ENCODE measurements at places on chromosomes 2 and 18.

- no peak for DNase-seq
Observed at GRCh38 chr2:159694500-159695040, 17.7 kb upstream of the MARCHF7 start.

DNA sequence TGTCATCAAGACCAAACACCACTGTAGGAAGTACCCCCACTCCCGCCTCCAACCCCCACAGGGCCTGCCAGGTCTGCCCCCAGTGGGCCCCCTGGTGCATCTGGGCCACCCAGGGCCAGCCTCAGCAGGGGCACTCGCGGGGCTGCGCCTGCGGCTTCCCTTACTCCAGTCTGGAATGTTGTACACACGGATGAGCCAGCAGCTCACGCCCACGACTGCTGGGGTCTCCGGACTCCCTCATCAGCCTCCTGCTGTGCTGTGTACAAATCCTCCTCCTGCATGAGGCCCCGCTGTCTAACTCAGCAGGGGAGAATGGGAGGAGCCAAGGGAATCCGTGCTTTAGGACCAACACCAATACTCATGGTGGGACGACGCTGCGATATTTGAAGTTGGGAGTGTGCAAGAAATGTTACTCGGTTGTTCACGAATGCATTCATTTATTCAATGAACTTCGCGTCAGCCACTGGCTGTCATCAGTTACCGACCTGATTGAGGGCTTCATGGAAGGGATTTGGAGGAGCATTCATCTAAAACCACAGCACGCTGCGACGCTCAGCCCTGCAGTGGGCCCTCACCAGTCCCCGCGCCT, 654 bp upstream of the ASB1 start:
- no peak for DNase-seq

- no peak for DNase-seq
Observed at GRCh38 chr2:20737505-20737904, 70.6 kb downstream of the GDF7 start.

- DNase-seq: no peak
Observed at GRCh38 chr18:50853863-50854271, 25.1 kb upstream of the ME2 start.

- no peak for DNase-seq
Observed at GRCh38 chr18:12394428-12394827, 13.3 kb upstream of the PRELID3A start.

- no peak for DNase-seq
Observed at GRCh38 chr2:29394981-29395350, 279.8 kb downstream of the CLIP4 start.

GRCh38 chr2:85277416-85278158, 50.2 kb downstream of the TGOLN2 start:
- DNase-seq: peak; percentile 76

- peak; percentile 85 for DNase-seq
Observed at GRCh38 chr2:15561574-15562344, 625 bp upstream of the NBAS start.

- DNase-seq: peak; percentile 37
Observed at GRCh38 chr2:38099099-38100028, 23.4 kb upstream of the CYP1B1 start.

- DNase-seq: no peak
Observed at GRCh38 chr2:239943991-239944631, 81.0 kb downstream of the NDUFA10 start.

GRCh38 chr2:257842-258241, 6.0 kb downstream of the SH3YL1 start:
- no peak for DNase-seq

DNA sequence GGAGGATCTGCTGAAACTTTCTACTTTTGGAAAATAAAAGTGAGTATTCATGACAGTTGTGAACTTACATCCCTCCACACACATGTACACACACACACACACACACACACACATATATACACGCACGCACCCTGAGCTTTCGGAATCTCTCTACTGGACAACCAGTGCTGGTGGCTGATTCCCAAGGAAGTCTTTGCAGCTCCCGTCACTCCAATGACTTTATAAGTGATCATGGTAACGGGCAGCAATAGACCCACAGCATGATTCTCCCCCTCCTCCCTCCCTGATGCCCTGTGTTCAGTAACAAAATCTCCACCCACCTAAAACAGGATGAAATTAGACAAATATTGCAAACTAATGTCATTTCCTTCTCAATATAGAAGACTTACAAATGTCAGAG, 364.9 kb downstream of the IRS1 start:
- DNase-seq: no peak

- DNase-seq: no peak
Observed at GRCh38 chr18:47870605-47871004, 59.9 kb downstream of the SMAD2 start.

DNA sequence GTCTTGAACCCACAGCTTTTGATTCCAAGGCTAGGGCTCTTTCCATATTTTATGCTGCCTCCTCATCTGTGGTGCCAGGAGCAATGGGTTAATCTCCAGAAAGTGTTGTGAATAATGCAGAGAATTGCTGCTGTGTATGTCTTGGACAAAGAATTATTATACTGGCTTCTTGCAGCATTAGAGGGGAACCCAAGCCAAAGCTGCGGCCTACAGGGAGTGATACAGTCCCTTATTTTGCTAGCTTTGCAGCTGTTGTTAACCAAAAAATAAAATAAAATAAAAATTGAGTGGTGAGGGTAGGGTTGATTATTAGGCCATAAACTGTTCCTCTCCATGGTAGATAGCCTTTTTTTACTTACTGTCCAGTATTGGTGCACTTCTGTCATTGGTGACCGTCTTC, 16.7 kb downstream of the WIPF1 start:
- DNase-seq: no peak

- DNase-seq: no peak
Observed at GRCh38 chr2:234339501-234339900, 157.4 kb downstream of the ARL4C start.

DNA sequence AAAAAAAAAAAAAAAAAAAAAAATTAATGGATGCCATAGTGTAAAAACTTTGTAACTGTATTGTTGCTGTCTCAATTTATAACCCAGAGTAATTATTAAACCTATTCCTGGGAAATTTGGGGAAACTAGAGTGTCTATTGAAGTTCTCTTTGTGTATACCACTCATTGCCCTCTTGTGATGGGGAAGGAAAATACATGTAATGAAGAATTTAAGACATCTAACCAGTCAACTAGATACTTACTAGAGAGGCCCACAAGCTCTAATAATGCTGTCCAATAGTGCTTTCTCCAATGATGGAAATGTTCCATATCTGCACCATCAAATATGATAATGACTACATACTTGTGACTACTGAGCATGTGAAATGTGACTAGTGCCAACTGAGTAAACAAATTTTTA, 168.5 kb upstream of the SLC39A10 start:
- DNase-seq: no peak

DNA sequence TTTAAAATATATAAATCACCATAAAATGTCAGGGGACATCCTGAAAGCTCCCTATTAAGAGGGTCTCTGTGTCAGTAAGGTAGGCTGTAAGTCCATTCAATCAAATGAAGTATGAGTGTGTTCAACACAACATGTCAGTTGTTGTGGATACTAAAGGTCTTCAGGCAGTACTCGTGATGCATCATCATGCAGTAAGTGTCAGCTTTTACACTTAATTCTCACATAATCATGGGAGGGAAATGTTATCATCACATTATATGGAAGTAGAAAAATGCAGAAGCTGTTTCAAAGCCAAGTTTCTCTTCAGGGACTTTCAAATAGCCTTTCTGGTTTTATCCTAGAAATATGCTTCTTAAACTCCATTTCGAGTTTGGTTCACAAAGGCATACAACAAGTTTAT, 477.1 kb upstream of the ID2 start:
- DNase-seq: no peak

GRCh38 chr18:63545000-63545399, 2.8 kb downstream of the SERPINB12 start:
- DNase-seq: no peak

DNA sequence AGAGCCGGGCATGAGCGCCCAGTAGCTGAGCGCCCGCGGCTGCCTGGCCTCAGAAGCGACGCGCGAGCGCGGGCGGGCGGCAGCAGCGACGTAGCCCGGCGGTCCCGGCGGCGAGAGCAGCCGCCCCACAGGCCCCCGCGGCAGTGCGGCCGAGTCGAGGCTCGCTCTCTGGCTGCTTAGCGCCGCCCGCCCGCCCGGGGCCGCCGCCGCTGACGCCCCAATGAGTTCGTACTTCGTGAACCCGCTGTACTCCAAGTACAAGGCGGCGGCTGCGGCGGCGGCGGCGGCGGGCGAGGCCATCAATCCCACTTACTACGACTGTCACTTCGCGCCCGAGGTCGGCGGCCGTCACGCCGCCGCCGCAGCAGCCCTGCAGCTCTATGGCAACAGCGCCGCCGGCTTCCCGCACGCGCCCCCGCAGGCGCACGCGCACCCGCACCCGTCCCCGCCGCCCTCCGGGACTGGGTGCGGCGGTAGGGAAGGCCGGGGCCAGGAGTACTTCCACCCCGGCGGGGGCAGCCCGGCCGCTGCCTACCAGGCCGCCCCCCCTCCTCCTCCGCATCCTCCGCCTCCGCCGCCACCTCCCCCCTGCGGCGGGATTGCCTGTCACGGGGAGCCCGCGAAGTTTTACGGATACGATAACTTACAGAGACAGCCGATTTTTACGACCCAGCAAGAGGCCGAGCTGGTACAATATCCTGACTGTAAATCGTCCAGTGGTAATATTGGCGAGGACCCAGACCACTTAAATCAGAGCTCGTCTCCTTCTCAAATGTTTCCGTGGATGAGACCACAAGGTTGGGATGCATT, 847 bp downstream of the HOXD8 start:
- DNase-seq: no peak

- no peak for DNase-seq
Observed at GRCh38 chr2:213249502-213249901, 34.8 kb upstream of the SPAG16 start.

- no peak for DNase-seq
Observed at GRCh38 chr18:47756364-47757016, 174.0 kb downstream of the SMAD2 start.

DNA sequence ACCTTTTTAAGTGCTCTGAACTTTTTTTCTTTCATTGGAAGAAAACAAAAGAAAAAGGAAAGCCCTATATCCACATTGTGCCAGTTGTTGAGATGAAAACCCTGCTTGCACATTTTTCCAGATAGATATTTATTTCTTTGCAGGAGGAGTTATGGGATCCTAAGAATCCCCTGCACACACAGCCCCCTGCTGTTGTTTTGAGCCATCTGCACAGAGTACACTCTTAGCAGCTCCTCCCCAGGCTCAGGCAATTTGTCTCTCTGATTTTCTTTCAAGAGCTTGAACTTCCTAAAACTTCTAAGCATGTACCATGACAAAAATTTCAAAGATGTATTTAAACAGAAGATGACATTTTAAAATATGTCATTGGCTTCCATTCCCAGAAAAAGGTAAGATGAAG, 436.9 kb downstream of the METTL4 start:
- no peak for DNase-seq

- DNase-seq: no peak
Observed at GRCh38 chr2:63514781-63515180, 73.5 kb downstream of the WDPCP start.

GRCh38 chr18:44411976-44412375, 268.7 kb upstream of the SETBP1 start:
- DNase-seq: no peak

- no peak for DNase-seq
Observed at GRCh38 chr2:133599211-133599803, 31.0 kb upstream of the NCKAP5 start.

DNA sequence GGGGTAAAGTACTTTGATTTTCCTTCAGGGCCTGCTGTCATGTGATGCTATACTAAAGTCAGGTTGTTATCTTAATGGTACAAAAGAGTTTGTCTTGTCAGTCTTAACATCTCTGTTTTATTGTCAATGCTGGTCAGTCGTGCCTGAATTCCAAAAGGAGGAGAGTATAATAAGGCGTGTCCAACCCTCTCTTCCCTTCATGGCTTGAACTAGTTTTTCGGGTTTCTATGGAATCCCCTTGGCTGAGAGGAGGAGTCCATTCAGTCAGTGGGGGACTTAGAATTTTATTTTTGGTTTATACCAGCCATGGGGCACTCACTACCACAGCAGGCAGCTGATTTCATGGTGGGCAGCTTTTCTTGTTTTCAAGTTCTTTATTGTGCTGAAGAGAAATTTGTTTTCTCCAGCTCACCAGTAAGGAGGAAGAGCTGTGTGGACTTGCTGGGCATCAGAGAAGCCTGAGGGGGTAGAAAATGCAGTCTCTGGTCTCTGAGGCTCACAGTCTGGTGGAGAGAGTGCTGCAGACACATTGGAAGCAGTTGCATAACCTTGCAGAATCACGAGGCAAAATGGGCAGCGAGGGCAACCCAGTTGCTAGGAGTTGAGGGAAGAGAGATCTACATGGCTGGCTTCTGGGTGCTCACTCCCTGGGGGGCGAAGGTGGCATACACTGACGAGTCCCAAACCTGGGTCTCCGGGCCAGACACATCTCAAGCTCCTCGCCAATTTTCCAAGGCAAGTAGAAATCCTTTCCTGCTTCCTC, 193.1 kb downstream of the ZBTB7C start:
- DNase-seq: no peak

- no peak for DNase-seq
Observed at GRCh38 chr2:119254601-119255080, 31.0 kb downstream of the STEAP3 start.

DNA sequence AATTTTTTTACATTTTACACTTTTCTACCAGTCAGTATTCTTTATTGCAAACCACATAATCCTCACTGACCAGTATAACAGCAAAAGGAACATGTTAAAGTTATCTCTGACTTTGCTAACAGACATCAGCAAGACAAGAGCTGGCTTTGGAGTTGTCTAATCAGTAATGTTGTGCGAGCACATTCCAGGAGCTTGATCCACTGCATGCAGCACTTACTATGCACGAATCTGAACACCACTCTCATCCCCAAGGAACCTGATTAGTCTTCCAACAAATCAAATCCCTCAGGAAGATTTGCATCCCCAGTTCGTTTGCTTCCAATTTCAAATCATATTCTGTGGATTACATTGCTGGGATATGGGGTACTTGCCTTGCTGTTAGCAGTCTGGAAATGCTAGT, 269.3 kb upstream of the EPC2 start:
- DNase-seq: no peak

- DNase-seq: no peak
Observed at GRCh38 chr2:226446406-226447001, 353.1 kb downstream of the IRS1 start.

GRCh38 chr2:236998236-236998635, 87.5 kb upstream of the COPS8 start:
- no peak for DNase-seq

DNA sequence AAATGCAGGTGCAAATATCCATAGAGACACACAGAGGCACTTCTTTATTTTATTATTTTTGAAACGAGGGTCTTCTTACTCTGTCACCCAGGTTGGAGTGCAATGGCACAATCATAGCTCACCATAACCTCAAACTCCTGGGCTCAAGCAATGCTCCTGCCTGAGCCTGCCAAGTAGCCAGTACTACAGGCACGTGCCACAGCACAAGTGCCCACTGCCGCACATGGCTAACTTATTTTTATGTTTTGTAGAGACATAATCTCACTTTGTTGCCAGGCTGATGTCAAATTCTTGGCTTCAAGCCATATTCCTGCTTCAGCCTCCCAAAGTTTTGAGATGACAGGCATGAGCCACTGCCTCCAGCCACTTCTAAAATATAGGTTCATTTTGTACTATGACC, 537.6 kb downstream of the THSD7B start:
- DNase-seq: no peak

Data from right kidney (tissue), 9 donors.